ENCODE measurements at places on chromosomes 2 and 18.

- DNase-seq = no peak
Observed at GRCh38 chr2:164115806-164116205, 380.0 kb upstream of the FIGN start.

DNA sequence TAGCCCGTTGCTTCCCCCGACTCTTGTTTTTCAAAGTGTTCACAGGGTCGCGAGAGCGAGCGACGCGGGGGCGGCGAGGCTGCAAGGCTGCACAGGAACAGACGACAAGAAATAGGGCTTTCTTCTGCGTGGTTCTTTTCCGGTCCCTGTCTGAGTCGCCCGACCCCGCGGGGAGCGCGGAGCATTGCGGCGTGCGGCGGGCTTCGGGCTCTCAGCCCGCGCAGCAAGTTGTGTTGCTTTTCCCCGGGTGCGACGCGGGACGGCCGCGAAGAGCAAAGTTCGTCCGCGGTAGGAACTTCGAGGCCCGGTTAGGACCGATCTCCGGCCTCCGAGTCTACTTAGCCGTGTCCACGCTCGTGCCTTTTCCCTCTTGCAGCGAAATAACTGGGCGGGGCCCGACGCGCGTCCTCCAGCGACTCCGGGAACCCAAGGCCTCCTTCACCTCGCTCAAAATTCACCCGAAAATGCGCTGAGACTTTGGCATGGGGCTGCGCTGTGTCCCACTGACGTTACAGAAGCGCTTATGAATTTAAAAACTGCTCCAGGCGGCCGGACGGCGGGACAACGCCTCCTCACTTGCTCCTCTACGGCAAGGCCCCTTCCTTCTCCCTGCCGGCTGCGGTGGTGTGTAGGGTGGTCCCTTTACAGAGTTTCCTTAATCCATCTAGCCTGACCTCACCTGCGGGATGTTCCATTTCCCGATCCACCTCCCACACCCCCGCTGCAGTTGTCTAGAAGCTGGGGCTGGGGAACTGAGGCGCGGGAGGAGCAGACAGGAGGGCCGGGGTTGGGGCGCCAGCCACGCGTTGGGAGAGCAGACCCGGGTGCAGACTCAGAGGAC is 1.5 kb upstream of the BCL2L11 start:
- DNase-seq = no peak

GRCh38 chr2:1936427-1936980 is 192.2 kb upstream of the PXDN start:
- no peak for DNase-seq

- DNase-seq = no peak
Observed at GRCh38 chr2:216897561-216898203, 37.8 kb upstream of the TNP1 start.

- DNase-seq = peak; percentile 32
Observed at GRCh38 chr2:101012706-101013181, 10.7 kb downstream of the RPL31 start.

- peak; percentile 87 for DNase-seq
Observed at GRCh38 chr18:12327510-12328178, 19.6 kb downstream of the TUBB6 start.

- no peak for DNase-seq
Observed at GRCh38 chr2:58686776-58687175, 445.7 kb upstream of the FANCL start.
